ENCODE measurements at places on chromosomes 11 and 22.

DNA sequence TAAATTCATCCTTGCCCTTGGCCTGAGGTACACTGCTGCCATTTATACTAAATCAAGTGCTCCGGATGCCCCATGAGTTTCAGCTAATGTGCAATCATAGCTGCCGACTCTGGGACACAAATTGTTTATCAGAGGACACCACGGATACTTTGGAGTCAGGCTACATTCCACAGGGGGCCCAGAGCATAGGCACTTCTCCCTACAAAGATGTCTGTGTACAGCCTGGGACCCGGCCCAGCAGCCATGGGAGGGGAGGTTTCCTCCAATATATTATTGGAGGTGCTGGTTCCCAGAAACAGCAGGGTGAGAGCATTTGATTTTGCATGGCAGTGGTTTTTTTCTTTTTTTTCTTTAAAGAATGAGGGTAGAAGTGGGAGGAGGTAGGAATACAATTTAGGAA is 31.3 kb downstream of the HTR3B start:
- DNase-seq = no peak

DNA sequence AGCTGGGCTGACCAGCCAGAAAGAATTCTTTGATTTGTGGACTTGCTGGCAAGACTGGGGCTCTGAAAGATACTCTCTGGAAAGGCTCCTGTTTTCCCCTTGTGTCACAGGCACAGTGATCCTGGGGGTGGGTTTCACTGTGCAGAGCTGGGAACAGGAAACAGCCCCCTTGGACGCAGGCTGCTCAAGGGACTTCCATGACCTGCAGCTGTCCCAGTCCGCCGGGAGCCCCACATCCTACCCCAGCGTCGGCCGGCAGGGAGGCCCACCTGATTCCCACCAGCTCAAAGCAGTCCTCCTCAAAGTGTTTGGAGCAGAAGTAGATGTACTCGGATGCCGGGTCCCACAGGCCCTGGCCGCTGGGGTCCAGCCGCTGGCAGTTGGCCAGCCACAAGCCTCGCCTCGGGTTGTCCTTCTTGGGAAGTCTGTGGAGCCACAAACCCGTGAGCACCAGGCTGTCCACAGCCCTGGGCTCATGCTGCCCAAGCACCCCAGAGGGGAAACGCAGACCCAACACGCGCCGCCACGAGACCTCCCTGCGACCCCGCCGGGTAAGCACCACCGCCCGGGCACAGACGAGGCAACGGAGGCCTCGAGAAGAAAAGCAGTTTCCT is 824 bp downstream of the THAP7 start:
- no peak for DNase-seq

DNA sequence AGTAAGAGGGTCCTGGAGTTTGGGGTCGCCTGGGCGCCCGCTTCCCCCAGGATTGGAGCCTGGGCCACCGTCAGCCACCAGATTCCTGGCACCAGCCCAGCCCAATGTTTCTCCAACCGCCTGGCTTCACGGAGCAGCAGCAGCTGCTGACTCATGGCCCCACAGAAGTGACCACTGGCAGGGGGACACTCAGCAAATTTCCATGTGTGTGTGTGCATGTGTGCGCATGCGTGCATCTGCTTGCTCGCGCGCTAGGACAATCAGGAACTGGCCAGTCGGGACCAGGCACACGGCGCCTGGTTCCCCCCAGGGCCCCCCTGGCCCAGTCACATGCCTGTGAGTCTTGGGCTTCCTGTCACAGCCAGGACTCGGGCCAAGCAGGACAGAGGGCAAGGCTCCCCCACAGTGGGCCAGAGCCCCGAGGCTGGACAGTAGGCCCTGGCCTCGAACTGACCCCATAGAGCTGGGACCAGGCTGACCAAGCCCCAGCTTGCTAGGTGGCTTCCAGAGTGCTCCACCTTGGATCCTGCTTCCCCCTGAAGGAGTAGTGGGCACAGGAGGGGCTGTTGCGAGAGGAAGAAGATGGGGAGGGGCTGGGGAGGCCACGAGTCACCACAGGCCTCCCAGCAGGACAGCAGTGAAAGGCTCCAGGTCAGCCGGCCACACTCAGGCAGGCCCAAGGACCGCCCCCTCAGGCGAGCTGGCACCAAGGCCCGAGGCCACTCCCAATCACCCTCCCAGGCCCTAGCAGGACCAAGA is 3.2 kb downstream of the CTSD start:
- no peak for DNase-seq

DNA sequence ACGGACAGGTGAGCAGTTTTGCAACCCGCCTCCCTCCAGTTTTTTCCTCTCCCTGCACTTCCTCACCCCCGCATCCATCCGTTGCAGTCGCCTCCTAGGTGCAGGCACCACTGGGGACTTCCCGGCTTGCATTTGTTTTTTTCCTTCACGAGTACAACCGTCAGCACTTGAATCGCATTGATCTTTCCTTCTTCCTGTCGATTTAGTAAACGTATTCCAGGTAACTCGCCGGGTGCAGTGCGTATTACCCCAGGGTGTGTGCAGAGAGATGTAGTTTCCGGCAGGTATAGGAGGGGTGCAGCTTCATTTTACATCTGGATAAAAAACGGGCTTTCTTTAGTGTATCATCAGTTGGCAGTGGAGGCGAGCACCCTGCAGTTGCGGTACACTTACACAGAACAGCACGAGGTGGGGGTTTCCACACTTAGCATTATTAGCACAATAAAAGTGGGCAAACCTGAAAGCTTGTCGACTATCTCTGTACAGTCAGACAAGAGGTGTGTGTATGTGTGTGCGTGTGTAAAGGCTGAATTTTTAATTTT is at the start of gene SORL1-AS1:
TSS of gene SORL1-AS1 (minus strand) at position 359 of the 542 bp plus-strand sequence.
- DNase-seq = no peak

GRCh38 chr22:48356731-48357130 is 1470.9 kb downstream of the BRD1 start:
- no peak for DNase-seq

DNA sequence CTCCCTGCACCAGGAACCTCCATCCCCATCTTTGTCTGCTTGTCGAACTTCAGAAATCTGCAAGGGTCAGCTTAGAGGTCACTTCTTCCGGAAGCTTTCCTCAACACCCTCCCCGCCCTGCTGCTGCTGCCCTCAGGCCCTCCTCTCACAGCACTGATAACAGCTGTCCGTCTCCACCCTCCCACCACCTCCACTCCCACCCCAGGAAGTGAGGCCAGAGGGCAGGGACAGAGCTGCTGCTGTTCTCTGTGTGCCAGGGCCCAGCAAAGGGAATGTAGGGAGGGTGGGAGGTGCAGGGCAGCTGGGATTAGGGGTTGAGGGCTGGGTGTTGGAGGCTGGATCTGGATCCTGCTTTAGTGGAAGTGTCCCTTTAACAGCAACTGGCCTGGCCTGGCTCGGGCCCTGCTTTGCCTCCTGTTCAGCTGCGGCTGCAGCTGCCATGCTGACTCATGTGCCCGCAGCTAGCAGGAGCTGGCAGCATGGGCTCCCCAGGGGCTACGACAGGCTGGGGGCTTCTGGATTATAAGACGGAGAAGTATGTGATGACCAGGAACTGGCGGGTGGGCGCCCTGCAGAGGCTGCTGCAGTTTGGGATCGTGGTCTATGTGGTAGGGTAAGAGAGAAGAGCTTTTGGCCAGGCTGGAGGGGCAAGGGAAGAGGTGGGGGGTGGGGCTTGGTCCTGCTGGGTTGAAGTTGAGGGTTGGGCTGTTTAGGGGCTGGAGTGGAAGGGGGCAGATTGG is at the start of gene P2RX6:
TSS of gene P2RX6 (plus strand) at position 440 of the 740 bp plus-strand sequence. CDS start at position 450, 10 bp downstream.
- DNase-seq = peak; percentile 57

GRCh38 chr11:67544616-67545242 is 21.5 kb upstream of the CABP2 start:
- DNase-seq = no peak

DNA sequence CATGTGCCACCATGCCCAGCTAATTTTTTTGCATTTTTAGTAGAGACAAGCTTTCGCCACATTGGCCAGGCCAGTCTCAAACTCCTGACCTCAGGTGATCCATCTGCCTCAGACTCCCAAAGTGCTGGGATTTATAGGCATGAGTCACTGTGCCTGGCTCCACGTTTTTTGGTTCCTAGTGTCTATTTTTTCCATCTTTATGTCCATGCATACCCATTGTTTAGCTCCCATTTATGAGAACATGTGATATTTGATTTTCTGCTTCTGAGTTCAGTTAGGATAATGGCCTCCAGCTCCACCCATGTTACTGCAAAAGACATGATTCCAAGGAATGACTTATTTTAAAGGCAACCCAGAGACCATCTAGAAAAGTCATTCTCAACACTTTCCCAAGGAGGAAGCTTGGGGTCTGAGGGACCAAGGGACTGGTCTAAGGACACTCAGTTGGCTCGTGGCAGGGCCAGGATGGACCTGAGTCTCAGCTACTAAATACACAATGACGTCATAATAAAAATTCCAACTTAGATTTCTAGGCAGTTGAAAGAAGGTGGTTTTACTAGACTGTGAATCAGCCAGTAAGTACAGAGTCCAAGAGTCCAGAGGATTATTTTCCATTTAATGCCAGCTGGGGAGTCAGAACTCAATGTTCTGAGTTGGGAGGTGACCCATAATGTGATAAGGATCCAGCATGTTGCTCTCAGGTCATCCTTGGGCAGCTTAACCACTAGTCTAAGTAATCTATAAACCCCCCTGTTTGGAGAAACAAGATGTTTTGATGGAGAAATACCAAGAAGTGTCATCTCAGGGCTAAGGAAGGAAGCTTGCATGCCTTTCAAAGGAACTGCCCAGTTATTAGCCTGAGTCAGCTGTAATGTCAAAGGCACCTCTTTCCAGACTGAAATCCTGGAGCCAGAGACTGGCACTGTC is 39.4 kb downstream of the ABTB2 start:
- DNase-seq = no peak

DNA sequence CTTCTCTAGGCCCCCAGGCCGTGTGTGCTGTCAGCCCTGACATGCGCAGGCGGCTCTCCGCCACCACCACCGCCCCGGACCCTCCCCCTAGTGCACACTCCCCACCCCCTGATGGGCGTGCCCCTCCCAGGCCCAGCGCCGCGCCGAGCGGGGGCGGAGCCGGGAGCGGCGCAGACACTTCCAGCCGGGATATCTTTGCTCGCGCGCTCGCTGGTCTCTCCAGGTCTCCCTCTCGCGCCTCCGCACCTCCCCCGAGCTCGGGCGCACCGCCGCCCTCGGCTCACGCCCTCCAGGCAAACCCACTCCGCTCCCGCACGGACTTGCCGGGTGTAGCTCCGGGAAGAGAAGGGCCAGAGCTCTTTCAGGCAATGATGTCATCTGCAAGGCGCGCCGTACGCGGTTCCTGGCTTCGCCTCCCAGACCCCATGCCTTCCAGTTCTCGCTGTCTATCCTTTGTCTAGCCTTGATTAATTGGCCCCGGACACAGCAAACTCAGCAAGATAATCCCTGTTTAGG is at the start of gene SCN3B:
TSS of gene SCN3B (minus strand) at position 59 of the 516 bp plus-strand sequence. CDS start 823 bp downstream, outside the sequence.
- peak; percentile 79 for DNase-seq

- DNase-seq = no peak
These were observed 2.5 kb upstream of the TTLL8 start for GRCh38 chr22:50060441-50061140.

- no peak for DNase-seq
These were observed 12.9 kb downstream of the CHEK1 start for GRCh38 chr11:125637840-125638239.

Measured in renal pelvis (tissue), 12 donors.